ENCODE measurements at places on chromosomes 11 and 22. TPM values are rescaled to one million over a fixed set of nuclear protein-coding genes. Genes with fewer than 3 reads are reported as not detected.

- DNase-seq = no peak
These were observed 209.2 kb upstream of the NARS2 start for GRCh38 chr11:78783846-78784245.

- peak; percentile 21 for DNase-seq
These were observed 115.9 kb downstream of the CEP164 start for GRCh38 chr11:117443266-117444186.

DNA sequence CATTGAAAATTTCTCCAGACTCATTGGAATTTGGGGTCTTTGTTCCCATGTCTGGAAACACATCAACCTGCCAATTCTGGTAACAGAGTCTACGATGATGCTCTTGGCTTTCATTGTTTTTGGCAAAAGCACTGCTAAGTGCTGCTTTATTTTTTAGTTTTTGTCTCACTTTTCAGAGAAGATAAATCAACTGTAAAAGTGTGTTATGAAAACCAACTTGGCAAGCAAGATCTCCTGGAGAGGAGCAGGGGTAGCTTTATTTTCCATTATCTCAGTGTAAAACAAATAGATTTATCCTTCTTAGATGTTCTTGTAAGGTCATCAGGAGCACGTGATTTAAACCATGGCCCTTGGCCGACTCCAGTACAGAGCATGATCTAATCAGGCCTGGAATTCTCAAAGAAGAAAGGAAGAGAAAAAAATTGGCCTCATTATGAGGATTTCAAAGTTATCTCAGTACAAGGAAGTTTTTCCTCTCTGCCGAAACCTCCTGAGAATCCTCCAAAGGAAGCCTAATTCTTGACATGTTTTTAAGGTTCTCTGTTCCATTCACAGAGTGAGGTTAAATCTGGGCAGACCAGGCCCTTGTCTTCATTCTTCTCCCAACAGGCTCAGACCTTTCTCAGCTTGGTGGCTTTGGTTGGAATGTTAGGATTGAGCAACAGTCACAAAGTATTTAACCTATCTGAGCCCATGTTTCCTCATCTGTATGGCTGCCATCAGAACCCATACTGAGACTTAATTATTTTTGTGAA lies 16.4 kb upstream of the PAMR1 start:
- DNase-seq = peak; percentile 93

- peak; percentile 32 for DNase-seq
These were observed 18.5 kb upstream of the CBX7 start for GRCh38 chr22:39170825-39171622.

GRCh38 chr11:109808569-109808968 lies 284.6 kb upstream of the ZC3H12C start:
- no peak for DNase-seq

GRCh38 chr11:134063991-134064747 lies 4.7 kb upstream of the JAM3 start:
- no peak for DNase-seq

- no peak for DNase-seq
These were observed 634 bp downstream of the TIMM8B start for GRCh38 chr11:112085822-112086421.

DNA sequence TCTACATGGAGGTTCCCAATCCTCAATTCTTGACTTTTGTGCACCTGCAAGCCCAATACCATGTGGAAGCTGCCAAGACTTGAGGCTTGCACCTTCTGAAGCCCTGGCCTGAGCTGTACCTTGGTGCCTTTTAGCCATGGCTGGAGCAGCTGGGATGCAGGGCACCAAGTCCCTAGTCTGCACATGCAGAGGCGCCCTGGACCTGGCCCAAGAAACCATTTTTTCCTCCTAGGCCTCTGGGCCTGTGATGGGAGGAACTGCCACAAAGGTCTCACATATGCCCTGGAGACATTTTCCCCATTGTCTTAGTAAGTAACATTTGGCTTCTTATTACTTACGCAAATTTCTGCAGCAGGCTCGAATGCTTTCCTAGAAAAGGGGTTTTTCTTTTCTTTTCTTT lies 431.9 kb upstream of the ANO5 start:
- no peak for DNase-seq

- DNase-seq = no peak
These were observed 9.1 kb downstream of the DENND6B start for GRCh38 chr22:50317674-50318073.

DNA sequence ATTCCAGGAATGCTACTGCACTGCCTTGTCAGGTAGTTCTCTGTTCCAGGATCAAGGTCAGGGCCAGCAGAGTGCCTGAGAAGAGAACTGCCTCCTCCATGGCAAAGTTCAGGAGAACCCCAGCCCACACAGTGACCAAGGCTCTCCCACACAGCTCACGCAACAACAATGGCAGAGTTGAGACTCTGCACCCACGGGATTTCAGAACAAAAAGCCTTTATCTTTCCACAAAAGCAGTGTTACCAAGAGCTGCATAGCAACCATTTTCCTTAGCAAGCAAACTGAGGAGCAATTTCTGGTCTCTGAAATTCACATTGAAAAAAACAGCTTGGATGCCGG lies 11.1 kb downstream of the PLAAT3 start:
- no peak for DNase-seq

DNA sequence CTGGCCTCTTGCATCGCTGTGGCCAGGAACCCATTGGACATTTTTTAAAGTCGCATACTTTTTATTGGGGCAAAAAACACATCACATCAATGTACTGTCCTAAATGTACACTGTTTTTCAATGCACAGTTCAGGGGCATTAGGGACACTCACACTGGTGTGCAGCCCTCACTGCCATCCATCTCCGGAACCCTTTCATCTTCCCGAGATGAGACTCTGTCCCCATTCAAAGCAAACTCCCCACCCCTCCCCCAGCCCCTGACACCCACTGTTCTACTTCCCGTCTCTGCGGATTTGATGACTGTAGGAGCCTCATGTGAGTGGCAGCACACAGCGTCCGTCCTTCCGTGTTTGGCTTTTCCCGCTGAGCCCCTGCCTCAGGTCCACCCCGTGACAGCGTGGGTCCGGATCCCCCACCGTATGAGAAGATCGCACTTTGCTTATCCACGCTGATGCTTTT lies 41.8 kb upstream of the TH start:
- DNase-seq = no peak

- no peak for DNase-seq
These were observed 12.6 kb upstream of the UCP2 start for GRCh38 chr11:73995247-73995646.

GRCh38 chr11:124930799-124931198 lies 5.0 kb downstream of the HEPACAM start:
- DNase-seq = no peak

- DNase-seq = no peak
These were observed 6.1 kb downstream of the C11orf91 start for GRCh38 chr11:33694346-33695050.

- no peak for DNase-seq
These were observed 23.2 kb upstream of the ST3GAL4 start for GRCh38 chr11:126332221-126332711.

DNA sequence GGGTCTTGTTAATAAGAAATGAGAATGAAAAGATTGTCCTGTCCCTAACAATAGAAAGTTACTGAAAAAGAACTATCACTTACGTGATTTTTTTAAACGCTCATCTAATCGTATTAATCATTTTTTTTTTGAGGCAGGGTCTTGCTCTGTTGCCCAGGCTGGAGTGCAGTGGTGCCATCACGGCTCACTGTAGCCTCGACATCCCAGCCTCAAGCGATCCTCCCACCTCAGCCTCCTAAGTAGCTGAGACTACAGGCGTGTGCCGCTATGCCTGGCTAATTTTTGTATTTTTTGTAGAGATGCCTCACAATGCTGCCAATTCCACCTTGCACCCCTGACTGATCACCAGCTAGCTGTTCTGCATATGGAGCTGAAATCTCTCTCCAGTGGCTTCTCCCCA lies 15.7 kb downstream of the PDGFB start:
- DNase-seq = no peak

- DNase-seq = peak; percentile 11
These were observed 743.6 kb downstream of the ETS1 start for GRCh38 chr11:127843483-127844396.

DNA sequence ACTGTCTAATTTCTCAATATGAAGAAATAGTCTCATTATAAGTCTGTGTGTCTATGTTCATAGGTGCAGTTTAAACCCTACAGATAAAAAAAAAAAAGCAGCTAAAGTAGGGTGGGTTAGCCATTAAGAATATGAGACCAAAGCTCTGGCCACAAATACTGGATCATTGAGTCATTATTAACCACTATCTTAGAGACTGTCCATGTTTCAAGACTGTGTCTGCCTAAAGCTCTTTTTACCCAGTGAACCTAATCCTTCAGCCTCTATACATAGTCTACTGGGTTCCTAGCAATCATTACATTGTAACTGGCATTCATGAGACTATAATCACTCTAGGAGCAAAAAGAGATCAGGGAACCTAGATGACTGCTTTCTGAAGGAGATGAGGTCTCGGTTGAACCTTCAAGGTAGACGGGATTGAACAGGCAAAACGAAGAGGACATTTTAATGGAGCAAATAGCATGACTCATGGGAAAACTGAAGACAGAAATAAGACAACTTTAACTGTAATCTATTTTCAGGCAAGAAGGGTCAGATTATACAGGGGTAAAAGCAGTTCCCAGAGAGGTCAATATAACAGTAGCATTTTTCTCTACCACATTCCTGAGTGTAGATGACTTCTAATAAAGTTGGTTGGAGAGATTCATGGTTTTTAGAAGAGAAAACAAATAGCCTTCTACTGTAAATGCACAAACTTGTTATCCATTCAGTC lies 64.0 kb upstream of the FIBIN start:
- DNase-seq = no peak

DNA sequence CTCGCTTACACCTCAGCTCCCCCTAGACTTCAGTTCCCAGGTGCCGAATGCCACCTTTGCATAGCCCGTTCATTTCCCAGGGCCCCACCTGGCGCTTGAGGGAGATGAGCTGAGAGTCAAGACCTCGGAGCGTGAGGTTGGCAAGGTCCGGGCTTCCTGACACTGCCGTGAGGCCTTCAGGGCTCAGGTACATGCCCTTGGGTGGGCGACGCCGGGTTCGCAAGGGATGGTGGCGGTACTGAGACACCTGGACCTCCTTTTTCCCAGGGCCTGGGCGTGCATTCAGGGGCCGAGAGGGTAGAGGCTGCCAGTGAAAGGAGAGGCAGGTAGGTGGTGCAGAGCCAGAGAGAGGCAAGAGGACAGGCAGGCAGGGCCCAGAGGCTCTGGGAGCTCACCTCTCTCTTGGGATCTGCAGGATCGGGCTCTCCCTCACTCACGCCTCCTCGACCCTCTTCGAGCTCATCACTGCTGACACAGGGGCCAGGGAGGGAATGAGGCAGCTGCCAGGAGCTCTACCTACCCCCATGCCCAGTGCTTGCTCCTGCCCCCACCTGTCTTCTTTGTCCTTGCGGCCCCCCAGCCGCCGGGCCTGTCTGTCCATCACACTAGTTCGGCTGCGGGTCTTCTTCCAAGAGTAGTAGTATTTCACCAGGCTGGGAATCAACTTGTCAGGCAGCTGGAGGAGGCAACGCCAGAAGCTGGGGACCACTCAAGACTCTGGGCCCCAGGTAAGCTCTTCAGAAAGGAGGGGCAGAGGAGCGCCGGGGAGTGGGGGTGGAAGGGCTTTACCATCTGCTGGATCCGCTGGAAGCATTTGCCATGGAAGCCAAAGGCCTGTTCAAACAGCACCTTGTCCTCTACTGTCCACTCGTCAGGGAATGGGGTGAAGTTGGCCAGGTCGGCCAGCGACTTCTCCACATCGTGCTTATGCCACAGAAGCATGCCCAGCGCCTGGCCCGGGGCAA lies 2.8 kb downstream of the RCOR2 start:
- DNase-seq = no peak

- no peak for DNase-seq
These were observed 127.1 kb downstream of the SLC1A2 start for GRCh38 chr11:35292279-35292678.

GRCh38 chr22:46914481-46914880 lies 152.0 kb downstream of the TBC1D22A start:
- DNase-seq = no peak

GRCh38 chr11:8810540-8811301 lies 100.3 kb upstream of the AKIP1 start:
- DNase-seq = peak; percentile 95

DNA sequence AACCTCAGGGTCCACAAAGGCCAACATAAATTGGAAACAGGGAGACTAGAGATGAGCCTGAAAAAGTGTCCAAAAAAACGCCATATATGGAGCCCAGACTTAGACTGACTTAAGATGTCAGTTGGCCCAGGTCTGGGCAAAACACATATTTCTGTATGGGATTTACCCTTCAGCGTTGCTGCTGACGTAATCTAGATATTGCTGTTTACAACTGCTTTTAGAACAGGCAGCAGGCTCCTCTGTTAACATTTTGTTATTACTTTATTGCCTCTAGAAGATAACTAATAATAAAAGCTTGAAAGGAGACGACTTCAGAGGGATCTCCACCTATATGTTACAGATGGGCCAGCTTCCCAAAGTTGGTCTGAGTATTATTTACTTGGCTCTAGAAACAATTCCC lies 8.7 kb downstream of the ME3 start:
- DNase-seq = no peak

DNA sequence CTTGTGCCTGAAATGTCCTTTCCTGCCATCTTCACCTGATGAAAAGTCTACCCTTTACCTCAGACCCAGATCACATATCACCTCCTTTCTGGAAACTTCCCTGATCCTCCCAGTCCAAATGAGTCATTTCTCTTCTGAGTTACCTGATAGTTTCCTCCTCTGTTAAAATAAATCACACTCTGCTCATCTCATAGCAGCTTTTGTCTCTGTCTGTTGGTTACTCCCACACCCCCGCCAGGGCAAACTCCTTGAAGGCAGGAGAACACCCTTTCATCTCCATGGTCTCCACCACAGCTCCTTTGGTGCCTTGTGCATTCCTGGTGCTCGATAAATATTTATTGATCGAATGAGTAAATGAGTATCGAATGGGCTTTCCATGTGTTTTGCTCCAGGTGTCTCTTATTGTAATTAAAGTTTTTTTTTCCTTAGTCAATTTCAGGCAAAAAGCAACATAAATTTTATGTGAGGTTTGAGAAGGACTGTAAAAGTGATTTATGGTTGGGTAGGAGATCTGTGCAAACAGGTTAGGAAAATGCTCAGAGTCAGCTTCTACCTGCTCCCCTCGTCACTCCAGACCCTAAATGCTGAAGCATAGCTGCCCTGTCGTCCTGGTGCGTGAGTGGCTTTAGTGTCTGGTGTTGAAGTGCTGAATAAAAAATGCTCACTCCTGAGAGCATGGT lies 178.2 kb downstream of the GRIK4 start:
- DNase-seq = no peak

Gene OR51B4
- not detected for total RNA-seq

Gene ARHGAP8
- 0.99 TPM for total RNA-seq

Gene ACRV1
- not detected for total RNA-seq

Gene CCDC117
- 18.7 TPM for total RNA-seq

Gene ALG9
- total RNA-seq = 34.8 TPM

Gene TMPRSS13
- 7.8 TPM for total RNA-seq

Gene OR8A1
- total RNA-seq = not detected

Gene BIRC3
- 7.6 TPM for total RNA-seq

Gene POU2AF2
- total RNA-seq = not detected

Gene THY1
- 25.1 TPM for total RNA-seq

Gene MPZL2
- 56.5 TPM for total RNA-seq

Gene GRAP2
- 3.5 TPM for total RNA-seq

Gene MMP3
- total RNA-seq = 0.10 TPM

Gene PISD
- total RNA-seq = 15.6 TPM

Gene FOLH1
- 1.5 TPM for total RNA-seq

Gene OR5P2
- total RNA-seq = not detected

Gene MPEG1
- total RNA-seq = 19.8 TPM

Gene SDHAF2
- total RNA-seq = 33.3 TPM

Gene CRYBB3
- total RNA-seq = not detected

Gene RHOG
- 7.6 TPM for total RNA-seq

Gene ALX4
- total RNA-seq = 3.7 TPM

Gene KDM4E
- total RNA-seq = not detected

Gene MN1
- total RNA-seq = 7.4 TPM
